ENCODE measurements at places on chromosomes 5 and 9.

- DNase-seq: no peak
These were observed 66.2 kb downstream of the NTNG2 start for GRCh38 chr9:132228062-132228461.

DNA sequence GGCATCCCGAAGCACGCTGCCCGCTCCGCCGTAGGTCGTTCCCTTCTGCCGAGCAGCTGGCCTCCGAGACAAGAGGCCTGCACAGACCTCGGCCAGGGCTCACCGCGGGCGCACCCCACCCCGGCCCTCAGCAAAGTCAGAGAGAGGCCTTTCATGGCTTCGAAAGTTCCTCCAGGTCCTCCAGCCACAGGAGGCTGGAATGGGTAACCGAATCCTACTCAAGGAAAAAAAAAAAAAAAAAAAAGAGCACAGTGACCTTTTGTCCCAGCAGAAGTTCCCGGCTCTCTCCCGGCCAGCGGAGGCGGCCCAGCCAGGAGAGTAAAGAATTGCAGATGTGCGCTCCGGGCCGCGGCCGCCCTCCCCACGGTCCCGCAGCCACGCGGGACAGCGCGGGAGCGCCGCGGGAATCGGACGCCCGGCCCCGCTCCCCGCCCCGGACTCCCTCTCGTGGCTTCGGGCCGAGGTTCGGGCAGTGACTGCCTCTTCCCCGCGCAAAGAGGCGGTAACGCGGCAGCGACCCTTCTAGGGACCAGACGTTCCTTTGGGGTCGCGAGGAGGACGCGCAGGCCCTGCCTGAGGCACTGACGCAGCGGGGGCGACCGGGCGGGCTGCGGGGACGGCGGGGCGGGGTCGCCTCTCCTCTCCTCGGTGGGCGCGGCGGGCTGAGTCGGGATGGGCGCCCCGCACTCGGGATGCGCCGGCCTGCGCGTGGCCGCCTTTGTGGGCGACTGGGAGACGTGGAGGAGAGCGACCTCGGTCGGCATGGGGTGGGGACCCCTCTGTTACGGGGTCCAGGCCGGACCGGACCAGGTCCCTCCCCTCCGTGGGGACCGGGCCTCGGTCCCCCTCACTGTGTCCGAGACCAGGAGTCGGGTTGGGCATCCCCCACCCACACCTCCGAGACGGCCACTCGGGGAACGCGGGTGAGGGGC is 754 bp downstream of the GFPT2 start:
- peak; percentile 43 for DNase-seq

DNA sequence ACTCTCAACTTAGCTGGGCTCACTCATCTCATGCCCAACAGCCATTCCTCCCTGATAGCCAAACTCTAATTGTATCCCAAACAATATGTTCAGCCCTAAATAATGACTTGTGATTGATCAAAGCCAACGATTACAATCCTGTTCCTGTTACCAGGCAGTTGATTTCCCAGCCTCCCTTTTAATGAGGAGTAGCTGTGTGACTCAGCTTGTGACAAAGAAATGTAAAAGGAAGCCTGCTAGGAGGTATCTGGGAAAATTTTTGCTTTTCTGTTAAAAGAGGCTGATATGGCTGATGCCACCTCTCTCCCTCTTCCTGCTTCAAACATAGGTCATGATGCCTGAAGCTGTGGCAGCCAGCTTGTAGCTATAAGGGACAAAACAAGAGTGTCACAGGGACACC is 19.6 kb upstream of the ENC1 start:
- no peak for DNase-seq

GRCh38 chr9:88268886-88269285 is 119.4 kb upstream of the SPIN1 start:
- no peak for DNase-seq

DNA sequence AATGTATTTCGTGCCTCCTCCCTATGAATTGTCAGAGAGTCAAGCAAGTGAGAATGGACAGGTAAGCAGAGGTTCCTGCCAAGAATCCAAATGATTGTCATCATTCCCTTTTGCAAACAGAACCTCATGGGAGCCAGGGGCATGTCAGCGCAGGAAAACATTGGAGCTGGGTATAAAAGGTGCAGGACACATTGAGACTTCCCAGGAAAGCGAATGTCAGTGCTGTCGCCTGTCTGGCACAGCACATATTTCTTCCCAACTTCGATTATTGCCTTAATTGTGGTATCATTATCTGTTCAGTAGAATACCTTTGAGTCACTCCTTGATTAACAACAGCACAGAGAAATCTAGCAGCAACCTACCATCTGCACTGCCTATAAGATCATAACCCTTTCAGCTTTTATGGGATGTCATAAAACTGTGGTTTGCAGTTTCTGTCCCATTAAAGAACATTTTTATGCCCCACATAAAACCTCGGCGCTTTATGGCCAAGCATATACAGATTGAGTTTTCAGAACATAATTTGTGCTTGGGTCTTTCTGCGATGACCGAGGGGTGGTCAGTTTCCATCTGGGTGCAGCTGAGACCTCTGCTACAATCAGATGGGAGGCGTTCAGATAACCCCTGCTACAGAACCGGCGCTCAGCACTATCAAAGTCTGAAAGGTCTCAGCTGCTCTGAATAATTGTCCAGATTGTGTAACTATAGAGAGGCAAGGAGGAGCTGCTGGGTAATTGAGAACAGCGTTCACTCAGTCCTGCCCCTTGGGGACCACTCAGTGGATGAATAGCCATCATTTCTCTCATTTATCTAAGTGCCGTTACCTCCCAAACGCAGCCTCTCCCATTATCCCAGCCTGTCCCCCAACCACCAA is 30.9 kb upstream of the WWC1 start:
- no peak for DNase-seq

- DNase-seq: no peak
These were observed 74.7 kb downstream of the TEK start for GRCh38 chr9:27183701-27184100.

DNA sequence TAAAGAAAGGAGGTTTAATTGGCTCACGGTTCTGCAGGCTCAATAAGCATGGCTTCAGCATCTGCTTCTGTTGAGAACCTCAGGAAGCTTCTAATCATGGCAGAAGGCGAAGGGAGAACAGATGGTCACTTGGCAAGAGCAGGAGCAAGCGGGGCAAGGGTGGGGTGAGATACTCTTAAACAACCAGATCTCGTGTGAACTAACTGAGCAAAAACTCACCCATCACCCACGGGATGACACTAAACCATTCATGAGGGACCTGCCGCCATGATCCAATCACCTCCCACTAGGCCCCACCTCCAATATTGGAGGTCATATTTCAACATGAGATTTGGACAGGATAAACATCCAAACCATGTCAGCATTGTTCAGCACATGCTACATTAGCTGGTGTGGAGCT is 89.1 kb upstream of the HAND1 start:
- DNase-seq: no peak
